Activated CD8-positive, alpha-beta memory T cell treated with anti-CD3 and anti-CD28 coated beads for 1 hour (primary cell): ENCODE measurements at places on chromosomes 5 and 9.

DNA sequence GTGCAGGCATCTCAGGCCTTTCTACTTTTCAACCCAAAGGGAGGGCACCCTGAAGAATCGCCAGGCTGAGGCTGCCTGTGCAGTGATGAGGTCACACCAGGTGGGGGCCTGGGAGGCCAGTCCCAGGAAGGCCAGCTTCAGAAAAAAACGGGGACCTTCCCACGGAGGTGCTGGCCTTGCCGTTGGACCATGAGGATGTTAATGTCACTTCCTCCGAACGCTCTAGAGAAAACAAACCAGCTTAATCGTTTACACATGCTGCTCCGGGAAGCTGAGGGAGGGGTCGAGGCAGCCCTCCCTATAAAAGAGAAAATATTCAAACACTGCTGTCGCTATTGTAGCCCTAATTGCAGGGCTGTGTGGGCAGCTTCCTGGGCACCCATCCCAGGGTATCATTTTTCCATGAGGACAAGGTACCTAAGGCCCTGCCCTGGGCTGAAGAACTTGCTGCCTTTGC lies 27.0 kb downstream of the PTGES start:
- no peak for DNase-seq

DNA sequence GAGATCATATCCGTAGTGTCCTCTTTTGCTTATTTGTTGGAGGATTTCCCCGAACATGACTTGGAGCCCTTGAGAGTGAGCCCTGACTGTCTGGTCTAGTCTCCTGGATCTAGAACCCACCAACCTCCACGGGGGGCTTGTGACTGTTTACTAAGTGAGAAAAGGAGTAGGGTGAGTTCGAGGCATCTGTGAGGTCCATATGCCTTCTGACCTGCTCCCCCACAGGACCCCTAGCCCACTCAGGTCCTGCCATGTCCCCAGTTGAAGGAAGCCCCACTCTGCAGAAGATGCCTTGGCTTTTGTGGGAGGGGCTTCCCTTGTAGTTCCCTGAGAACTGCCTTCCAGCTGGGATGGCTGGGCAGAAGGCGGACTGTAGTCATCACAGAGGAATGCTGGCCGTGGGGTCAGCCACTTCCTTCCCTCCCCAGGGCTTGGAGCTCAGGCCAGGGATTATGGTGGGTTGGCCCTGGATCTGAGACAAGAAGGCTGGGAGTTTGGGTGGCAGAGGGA lies 7.0 kb upstream of the IRF1 start:
- DNase-seq, result no peak

- no peak for DNase-seq
Measured at GRCh38 chr5:164306662-164307061, 801.2 kb downstream of the MAT2B start.

- DNase-seq, result no peak
Measured at GRCh38 chr9:33850267-33850629, 33.3 kb downstream of the UBE2R2 start.

DNA sequence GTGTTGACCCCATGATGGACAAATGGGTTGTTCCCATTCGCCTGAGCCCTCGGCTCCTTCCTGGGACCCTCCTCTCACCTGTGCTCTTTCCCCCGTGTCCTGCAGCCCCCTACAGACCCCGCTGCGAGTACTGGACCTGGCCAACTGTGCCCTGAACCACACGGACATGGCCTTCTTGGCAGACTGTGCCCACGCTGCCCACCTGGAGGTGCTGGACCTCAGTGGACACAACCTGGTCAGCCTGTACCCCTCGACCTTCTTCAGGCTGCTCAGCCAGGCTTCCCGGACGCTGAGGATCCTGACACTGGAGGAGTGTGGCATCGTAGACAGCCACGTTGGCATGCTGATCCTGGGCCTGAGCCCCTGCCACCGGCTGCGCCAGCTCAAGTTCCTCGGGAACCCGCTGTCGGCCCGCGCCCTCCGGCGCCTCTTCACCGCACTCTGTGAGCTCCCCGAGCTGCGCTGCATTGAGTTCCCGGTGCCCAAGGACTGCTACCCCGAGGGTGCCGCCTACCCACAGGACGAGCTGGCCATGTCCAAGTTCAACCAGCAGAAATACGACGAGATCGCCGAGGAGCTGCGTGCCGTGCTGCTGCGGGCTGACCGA lies 3.4 kb downstream of the LRRC14B start:
- DNase-seq, result no peak

DNA sequence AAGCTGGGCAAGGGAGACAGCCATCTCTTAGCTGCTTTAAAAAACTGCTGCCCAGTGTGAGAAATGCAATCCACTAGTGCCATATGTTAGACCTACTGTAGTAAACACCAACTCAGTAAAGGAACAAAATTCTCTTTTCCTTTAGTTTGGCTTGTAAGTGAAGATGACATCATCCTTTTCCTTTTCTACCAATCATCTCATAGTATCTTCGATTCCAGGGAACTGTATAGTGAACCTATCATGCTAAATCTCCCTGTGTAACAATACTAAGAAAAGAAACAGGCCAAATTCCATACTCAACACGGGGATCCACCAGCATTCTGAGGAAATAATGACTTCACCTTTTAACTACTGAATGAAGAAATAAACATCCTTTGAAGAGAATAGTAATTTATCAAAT lies 100.1 kb downstream of the RAPGEF6 start:
- no peak for DNase-seq

- no peak for DNase-seq
Measured at GRCh38 chr9:131810351-131811170, 70.7 kb upstream of the RAPGEF1 start.

DNA sequence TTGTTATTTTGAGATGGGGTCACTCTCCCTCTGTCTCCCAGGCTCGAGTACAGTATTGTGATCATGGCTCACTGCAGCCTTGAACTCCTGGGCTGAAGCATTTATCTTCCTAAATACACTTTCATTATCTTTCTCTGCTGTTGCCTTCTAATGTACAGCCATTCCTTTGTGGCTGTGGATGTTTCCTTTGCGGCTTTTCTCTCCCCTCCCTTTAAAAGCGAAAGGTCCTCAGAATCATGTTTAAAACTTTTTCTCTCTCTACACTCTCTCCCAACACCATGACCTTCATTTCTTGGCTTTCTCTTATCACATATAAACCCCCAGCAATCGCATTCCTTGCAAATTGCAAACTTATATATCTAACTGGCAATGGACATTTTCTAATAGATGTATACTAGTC lies 1.6 kb downstream of the IFNA2 start:
- DNase-seq, result no peak

DNA sequence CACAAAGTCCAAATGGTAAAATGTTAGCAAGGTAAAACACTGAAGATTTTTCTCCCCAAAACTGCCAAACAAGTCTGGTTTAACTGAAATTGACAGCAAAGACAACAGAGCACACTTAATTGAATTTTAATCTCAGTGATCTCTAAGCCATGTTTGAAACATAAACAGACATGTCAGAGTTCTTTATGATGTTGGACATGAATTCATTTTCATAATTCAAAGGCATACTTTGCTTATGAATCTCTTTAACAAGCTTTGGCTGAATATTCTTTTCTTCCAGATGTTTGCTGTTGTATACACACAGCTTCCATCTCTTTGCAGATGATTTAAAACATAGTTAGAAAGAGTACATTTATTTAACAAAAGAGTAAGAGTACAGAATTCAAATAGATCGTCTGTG lies 509.1 kb downstream of the RAB3C start:
- no peak for DNase-seq

GRCh38 chr9:7055171-7055903 lies 297.6 kb downstream of the KDM4C start:
- no peak for DNase-seq

DNA sequence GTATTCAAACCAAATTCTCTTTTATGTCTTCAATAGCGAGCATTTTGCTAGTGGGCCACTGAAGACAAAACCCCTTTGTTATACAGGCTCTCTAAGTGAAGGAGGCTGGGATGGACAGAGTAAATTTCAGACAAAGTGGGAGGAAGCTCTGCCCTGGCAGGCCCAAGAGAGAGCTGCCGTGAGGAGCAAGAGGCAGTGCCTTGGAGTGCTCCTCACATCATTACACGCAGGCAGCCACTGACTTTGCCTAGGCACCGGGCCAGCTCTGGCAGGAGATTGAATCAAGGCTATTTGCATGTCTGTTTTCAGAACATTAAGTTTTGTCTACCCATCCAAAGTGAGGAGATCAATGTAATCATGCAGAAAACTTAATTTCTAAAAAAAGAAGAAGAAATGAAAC lies 167.7 kb downstream of the CCDC192 start:
- no peak for DNase-seq

DNA sequence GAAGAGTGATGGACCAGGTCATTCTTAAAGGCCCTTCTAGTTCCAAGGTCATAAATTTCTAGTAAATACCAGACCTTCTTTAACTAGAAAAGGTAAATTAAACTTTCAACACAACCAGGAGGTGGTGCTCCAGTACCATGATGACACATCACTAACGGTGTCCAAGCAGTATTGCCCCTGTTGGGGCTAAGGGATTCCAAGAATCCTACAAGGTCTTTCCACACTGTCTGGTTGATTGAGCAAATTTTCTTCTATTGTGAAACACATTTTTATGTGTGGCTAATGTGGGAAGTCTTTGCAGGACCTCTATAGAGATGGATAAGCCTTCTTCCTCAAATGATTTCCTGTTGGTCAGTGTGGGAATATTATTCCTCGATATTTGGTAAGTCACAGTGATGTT lies 459.6 kb upstream of the PAPPA start:
- DNase-seq, result no peak

GRCh38 chr9:18060269-18060934 lies 413.6 kb upstream of the ADAMTSL1 start:
- no peak for DNase-seq
